ENCODE measurements at places on chromosomes 3 and 15.
A peak's percentile ranks its signal among the peaks of the same experiment; 100 is the strongest.

DNA sequence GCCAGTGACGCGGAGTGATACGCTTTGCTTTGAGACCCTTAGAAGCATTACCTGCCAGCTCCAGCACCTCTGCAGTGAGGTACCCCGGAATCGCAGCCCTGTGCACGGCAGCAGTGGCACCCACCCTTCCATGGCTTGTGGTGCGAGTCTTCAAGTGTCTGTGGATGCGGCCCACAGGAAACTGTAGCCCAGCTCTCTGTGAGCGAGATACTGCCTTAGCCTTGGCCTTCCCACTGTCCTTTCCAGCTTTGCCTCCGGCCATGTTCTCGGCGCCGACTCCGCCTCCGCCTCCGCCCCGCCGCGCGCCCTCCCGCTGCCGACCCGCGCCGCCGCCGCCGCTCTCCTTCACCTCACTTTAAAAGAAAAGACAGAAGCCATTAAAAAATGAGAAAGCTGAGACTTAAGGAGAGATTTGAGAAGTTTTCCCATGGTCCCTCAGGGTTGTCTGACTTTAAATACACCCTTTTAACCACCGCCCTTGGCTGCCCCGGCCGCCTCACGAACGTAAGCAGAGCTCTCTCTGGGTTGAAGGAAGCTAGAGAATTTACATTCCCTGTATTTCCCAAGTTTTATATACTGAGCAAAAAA is 78.5 kb upstream of the FAM174B start:
- DNase-seq: no peak

DNA sequence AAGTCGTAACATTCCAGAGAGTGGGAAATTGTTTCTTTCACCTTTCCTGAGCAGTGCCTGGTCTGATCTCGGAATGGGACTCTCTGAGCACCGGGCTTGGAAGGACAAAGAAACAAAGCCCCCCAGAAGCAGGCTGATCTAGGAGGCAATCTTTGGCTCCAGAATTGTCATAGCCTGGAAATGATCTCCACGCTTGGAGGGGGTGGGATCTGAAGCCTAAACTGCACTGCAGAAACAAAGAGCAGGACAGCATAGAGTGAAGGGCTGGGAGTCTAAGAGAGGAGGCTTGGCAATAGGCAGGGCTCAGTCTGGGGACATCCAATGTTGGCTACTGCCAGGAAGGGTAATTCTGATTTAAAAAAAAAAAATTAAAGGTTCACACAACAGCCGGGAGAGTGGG is 1.9 kb downstream of the CRABP1 start:
- DNase-seq: no peak

- DNase-seq: no peak
Measured at GRCh38 chr3:19148768-19149091, 420 bp downstream of the KCNH8 start.

- DNase-seq: no peak
Measured at GRCh38 chr3:142857056-142857455, 31.8 kb downstream of the PCOLCE2 start.

DNA sequence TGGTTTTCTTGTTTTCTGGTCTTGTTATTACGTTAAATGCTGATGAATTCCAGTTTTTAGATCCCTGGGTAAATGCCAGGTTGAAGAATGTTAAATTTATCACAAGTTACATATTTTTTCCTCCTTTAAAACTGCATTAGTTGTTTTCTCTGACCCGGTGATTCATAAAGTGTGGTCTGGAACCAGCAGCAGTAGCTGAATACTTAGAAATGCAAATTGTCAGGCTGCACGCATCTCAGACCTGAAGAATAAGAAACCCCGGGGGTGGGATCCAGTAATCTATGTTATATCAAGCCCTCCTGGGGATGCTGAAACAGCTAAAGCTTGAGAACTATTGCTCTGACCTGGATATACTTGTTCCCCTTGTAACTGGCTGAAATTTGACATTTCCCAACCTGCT is 69.1 kb downstream of the PEX5L start:
- peak; percentile 13 for DNase-seq
